ENCODE measurements at places on chromosomes 3 and 15.

- no peak for DNase-seq
Measured at GRCh38 chr15:81282911-81283310, 41.0 kb downstream of the STARD5 start.

GRCh38 chr15:81336568-81336967, 12.6 kb upstream of the STARD5 start:
- no peak for DNase-seq

GRCh38 chr15:69830876-69831275, 266.8 kb downstream of the TLE3 start:
- DNase-seq: no peak

DNA sequence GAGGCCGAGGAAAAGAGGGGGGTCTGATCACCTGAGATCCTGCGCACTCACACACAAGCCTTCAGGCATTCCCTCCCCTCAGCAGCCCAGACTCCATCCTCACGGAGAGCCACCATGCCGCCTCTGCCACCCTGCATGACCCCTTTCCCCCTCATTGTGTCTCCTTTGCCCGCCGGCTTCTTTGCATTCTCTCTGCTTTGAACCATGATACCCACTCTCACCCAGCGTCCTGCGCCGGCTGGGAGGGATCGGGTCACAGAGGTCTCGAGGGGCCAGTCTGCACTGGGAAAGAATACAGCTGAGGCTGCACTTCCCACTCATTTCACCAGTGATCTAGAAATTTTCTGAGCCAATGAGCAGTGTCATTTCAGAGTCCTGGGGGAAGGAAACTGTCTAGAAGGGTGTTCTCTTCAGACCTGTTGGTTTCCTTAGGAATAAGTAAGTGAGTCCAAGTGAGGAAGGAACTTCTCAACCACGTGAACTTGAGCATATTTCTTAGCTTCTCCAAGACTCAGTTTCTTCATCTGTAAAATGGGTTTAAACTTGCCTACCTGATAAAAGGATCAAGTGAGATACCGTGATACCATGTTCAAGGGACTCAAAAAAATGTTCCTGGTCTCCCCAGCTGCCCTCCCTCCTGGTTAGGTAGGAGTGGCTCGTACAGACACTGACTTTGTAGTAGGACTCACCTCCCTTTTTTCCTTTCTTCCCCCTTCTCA, 96.7 kb downstream of the TOP2B start:
- DNase-seq: no peak

DNA sequence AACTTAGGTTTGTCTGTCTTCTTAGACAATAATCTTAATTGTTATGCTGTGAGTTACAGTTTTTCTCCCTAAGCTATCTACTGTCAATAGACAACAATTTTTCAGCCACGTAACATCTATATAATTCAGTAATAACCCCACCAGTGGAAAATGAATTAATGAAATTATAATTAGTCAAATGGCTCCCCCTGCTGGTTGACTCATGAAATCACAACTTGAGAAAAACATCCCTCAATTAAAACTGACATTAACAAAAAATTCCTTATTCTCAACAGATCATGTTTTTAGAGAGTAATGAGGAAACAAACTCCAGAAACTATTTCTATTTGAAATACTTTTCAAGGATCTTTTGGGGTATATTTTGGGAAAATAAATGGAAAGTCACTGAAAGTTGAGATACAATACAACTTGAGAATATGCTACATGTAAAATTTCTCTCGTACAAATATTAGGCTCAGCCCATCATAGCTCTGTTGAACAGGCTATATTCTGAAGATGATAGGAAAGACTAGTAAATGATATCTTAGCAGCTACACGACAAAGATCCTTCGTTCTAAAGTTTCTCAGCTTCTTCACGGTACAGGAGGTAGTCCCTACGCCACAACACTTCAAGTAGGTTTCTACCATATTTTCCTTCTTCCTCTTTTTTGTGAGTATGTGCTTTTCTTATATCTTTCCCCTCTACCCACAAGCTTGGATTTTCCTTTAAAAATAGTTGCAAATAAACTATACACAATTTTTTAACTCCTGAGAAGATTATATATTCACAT, 20.7 kb downstream of the PPP1R2 start:
- DNase-seq: peak; percentile 37

DNA sequence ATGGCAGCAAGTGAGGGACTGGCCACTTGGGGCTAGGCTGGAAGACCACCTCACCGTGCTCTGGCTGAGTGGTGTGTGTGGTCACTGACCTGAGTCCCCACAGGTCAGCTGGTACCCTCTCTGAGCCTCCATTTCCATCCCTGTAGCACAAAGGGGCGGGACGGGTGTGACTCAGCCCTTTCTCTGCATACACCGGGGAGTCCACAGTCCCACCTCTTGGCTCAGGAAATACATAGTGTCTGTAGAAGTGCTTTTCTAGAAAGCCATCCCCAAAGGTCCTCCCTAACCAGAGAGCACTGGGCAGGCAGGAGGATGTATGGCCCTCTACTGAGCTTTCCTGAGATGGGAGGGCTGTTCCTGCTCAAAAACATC, 27.2 kb downstream of the WNT7A start:
- no peak for DNase-seq

- no peak for DNase-seq
Measured at GRCh38 chr3:119352034-119352609, 57.9 kb downstream of the ARHGAP31 start.

GRCh38 chr3:114406286-114406685, 112.5 kb downstream of the TIGIT start:
- DNase-seq: no peak

- DNase-seq: no peak
Measured at GRCh38 chr3:151301787-151302186, 14.8 kb downstream of the GPR87 start.

DNA sequence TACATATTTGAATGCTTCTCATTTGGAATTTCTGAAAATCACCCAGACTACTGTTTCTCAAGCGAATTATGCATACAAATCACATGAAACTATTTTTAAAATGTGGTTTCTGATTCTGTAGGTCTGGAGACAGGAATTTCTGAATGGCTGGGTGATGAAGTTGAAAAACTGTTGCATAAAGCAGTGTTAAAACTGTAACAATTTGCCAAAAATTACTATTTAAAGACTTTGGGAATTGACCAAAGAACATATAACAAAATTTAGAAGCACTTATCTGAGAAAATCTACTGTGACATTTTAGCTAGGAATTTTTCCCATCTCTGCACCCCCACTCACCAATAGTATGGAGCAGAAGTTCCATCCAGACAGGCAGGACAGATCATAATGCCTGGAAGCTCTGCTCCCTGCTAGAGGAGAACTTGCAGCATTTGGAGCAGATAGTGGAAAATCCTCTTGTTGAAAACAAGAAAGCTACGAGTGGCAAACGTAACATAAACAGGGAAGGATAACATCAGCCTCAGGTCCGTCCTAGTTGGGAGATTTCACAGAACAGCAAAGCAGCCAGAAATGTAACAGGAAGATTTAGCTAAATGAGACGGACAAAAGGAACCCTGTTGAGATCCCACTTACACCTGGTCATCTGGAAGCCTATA, 132.3 kb upstream of the MCTP2 start:
- no peak for DNase-seq

DNA sequence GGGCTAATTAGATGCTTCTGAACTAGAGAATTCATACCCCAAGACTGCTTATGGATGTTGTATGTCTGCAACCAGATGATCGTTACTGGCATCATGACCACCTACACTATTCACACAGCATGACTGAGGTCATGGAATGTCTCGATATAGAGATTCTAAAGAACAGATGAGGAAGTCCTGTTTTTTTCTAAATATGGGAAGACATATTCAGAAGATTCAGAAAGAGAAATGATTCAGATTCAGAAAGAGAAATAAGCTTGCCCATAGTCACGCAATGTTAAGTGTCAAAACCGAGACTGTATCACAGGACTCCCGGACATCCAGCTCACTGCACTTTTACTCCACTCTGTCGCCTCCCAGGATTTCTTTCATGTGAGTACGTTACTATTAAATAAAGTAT, 136.2 kb downstream of the TPRG1 start:
- DNase-seq: no peak

DNA sequence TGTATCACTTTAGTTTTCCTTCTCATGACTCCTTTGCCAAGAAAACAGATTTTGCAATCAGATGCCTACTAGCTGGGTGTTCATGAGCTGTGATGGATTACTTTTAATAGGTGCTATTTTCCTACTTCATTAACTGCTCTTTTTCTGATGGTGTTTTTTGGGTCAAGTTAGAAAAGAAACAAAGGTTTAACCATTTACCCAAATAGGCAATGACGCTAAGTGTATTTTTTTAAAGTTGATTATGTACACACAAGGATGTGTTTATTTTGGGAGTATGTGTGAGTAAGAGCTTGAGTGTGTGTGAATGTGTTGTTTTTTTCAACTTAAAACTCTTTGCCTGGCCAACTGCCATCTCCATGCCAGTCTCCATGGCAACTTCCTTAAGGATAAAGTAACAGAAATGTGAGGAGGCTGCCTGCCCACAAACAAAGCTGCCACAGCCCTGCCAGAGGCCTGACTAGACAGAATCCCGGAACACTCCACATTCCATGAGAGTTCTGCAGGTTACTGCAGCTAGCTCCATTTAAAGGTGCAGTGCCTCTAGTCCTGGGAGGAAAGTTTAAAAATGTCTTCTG, 215.6 kb upstream of the RBMS3 start:
- DNase-seq: peak; percentile 33

GRCh38 chr3:144032531-144033239, 61.1 kb downstream of the DIPK2A start:
- DNase-seq: no peak

- no peak for DNase-seq
Measured at GRCh38 chr3:125267460-125267859, 54.9 kb upstream of the SLC12A8 start.

- DNase-seq: no peak
Measured at GRCh38 chr3:138078901-138079344, 36.5 kb downstream of the DZIP1L start.

DNA sequence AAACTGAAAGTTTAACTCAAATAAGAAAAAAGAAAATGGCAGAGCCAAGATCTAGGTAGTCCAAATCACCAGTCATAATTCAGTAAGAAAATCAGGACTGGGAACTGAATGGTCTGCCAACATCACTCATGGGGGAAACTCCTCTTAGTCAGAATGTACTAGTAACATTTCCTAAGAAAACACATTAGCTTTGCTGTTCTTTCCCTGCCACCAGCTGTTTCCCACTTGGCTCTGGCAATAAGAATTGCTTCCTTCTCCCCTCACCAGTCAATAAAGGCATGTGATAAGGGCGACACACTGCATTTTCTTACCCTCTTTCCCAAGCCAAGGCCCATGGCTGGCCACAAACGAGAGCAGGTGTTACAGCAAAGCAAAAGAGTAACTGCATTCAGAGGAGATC, 46.1 kb downstream of the PIK3R4 start:
- DNase-seq: no peak

DNA sequence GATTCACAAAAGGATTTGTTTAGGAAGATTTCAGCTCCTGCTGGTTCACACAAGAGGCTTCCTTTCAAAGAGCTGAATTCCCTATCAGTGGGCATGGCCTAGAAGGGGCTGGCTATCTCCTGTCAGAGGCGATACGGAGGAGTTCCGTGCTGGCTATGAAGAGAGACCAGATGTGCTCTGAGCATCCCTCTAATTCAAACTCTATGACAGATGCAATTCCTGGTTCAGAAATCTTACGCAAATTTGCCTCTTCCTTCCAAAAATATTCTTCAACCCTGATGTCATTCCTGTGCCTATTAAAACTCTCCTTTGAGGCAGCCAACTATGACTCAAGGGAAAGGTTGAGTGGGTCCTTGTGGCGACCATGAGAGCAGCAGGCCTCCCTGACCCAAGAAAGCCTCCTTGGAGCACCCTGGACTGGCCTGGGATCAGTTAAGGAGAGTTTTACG, 139.3 kb upstream of the HES1 start:
- no peak for DNase-seq

DNA sequence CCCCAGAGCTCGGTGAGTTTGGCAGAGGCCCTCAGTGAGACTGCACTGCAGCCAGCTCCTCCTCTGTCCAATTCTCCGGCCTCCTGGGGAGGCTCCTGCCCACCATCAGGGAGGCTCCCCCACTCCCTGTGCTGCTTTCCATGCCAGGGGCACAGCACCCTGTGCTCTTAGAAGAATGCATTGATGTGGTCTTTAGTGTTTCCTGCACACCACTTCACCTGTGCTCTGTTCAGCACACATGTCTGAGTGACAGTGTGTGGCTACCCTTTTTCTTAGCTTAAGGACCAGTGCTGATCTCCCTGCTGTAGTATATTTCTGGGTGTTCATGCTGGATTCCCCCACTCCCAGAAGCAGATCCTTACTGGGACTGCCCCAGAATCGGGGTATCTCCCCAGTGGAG, 36.2 kb upstream of the PRR20G start:
- DNase-seq: no peak

DNA sequence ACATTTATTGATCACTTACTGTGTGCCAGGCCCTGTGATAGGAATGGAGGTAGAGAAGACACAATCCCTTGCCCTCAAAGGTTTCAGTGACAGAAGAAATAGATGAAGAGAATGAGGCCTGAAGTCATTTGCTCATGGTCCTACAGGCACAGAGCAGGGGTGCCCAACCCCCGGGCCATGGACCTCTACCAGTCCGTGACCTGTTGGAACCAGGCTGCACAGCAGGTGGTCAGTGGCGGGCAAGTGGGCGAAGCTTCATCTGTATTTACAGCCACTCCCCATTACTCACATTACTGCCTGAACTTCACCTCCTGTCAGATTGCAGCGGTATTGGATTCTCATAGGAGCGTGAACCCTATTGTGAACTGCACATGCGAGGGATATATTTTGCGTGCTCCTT, 480.3 kb downstream of the LPP start:
- no peak for DNase-seq

- DNase-seq: peak; percentile 67
Measured at GRCh38 chr3:133663569-133664313, 2.0 kb upstream of the TOPBP1 start.

GRCh38 chr3:195162033-195162669, 108.8 kb downstream of the XXYLT1 start:
- no peak for DNase-seq
